ENCODE measurements at places on chromosomes 6 and 20.

- no peak for DNase-seq
Observed at GRCh38 chr6:160831739-160832138, 129.7 kb downstream of the PLG start.

DNA sequence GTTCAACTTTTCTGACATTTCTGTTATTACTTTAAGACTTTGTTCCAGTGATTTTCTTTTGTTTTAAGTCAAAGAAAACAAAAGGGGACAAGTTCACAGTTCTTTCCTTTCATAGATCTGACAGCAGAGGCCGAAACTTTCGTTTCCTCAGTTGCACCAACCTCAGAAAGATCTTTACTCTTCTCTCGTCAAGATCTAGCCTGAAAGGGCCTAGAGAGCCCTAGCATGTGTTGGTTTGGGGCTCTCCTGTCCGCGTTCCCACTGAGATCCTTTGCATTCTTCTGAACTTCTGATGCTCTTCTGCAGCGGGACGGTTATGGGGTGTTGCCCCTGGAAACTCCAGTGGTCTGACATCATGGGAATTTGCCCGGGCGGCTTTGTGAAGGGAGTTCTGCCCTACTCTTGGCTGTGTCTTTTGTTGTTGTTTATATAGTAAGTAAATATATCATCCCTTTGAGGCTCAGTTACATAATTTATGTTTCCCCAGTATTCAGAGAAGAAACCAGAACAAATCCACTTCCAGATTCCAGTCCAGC lies 129.1 kb downstream of the SASH1 start:
- DNase-seq, result no peak

- DNase-seq, result no peak
Observed at GRCh38 chr20:20849161-20849560, 136.7 kb upstream of the RALGAPA2 start.

GRCh38 chr6:36353411-36353915 lies 16.8 kb upstream of the BNIP5 start:
- DNase-seq, result no peak

DNA sequence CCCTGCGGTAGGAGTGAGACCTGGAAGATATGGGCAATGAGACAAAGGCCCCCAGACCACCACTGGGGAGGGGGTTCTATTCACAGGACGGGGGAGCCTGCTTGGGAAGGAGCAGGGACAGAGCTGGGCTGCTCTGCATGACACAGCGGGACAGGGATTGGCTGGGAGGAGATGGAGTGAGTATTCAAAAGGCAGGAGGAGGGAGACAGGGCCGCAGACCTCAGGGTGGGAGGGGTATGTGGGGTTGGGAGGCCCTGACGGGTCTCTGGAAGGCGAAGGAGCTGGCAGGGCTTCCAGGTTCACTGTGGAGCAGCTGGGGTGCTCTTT lies 60.8 kb upstream of the RPS6KA2 start:
- DNase-seq, result no peak

DNA sequence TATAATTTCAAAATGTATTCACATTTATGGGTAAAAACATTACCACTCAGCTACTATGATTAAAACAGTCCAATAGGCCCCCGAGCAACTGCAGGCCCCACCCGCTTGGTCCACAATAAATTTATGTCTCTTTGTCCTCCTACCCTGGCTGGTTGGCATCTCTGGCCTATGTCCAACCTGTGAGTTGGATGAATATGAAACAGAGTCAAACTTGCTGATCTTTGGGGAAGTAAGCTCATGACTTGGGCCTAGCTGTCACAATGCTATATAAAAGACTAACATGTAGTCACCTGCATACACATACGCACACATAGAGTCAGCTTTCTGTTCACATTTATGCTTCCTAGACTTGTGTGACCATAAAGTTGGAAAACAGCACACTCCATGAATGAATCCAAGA lies 20.5 kb downstream of the MAP7 start:
- DNase-seq, result no peak

GRCh38 chr20:31949877-31950646 lies 1.8 kb downstream of the PDRG1 start:
- DNase-seq, result no peak

DNA sequence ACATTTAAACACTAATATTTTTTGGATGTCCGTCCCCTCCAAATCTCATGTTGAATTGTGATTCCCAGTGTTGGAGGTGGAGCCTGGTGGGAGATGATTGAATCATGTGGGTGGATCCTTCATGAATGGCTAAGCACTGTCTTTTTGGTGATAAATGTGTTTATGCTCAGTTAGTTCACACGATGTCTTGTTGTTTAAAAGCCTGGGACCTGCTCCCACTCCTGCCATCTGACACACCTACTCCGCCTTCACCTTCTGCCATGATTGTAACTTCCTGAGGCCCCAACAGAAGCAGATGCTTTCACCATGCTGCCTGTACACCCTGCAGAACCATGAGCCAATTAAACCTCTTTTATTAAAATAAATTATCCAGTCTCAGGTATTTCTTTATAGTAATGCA lies 114.7 kb downstream of the TNFAIP3 start:
- no peak for DNase-seq

DNA sequence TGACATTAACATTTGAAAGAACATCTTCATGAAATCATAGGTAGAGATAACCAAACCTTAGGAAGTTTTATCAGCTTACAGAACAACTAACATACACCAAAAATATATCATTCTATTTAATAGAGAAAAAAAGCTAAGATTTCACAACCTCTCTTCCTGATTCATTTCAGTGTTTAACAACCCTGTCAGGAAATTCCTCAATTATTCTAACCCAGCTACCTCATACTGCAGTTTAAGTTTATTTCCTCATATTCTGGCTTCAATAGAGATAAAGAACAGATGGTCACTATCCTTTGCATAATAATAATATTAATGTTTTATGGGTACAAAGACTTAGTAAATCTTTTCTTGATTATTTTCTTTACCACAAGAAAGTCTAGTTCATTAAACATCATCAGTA lies 112.9 kb upstream of the HSF2 start:
- no peak for DNase-seq
